ENCODE measurements at places on chromosomes 13 and 19. TPM values are rescaled to one million over a fixed set of nuclear protein-coding genes. Genes with fewer than 3 reads are reported as not detected.

Gene GARIN5A
- total RNA-seq: not detected

Gene ZNF468
- 15.9 TPM for total RNA-seq

GRCh38 chr19:16641695-16642094, 13.7 kb upstream of the MED26 start:
- no peak for DNase-seq

- DNase-seq: no peak
These were observed 86.2 kb downstream of the SLC25A15 start for GRCh38 chr13:40875583-40875982.
